ENCODE measurements at places on chromosomes 1 and 21.

GRCh38 chr1:22935433-22935832 is 37.2 kb downstream of the LACTBL1 start:
- DNase-seq: no peak

DNA sequence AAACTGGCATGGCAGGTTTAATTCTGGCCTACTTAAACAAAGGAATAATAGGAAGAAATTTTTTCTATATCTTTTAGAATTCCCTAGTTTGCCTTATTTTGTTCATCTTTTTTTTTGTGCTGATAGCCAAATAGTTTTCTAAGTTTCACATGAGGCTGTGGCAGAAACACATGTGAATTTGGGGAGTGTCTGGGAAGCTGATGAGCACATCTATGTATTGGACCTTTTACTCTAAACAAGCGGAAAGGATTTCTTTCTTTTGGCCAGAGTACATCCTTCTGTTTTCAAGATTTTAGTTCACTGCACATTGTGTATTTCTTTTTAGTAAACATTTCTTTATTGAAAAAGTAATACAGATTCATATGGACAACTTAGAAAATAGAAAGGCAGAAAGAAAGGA is 5.6 kb downstream of the EEIG2 start:
- no peak for DNase-seq

GRCh38 chr1:216600730-216601609 is 122.3 kb downstream of the ESRRG start:
- DNase-seq: no peak

- no peak for DNase-seq
Measured at GRCh38 chr1:57061369-57061768, 95.6 kb upstream of the C8B start.

GRCh38 chr1:78715181-78715661 is 65.6 kb downstream of the IFI44 start:
- DNase-seq: no peak

- DNase-seq: no peak
Measured at GRCh38 chr1:31381394-31382294, 8.8 kb upstream of the FABP3 start.

DNA sequence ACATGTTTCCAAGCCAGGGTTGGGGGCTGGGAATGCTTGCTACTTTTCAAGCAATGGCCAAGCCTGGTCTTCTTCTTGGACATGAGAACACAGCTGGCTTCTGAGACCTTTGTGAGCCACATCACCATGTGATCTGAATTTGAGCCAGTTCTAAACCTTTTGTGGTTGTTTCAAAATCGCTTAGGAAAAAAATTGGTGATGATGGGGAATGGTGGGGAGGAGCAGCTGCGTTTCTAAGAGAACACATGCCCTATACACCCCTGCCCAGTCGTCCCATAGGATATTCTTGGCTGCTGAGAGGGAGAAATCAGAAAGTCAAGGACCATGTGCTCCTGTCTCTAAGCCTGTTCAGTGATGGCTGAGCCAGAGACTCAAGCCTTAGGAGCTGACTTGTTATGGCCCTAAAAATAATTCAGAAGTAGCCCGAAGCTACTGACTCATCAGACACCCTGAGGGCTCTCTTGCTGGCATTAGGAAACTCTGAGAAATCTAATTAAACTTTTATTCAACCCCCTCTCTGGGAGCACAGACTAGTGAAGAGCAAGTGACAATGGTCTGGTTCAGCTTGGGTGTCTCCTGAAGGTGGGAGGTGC is 30.5 kb downstream of the CCDC185 start:
- DNase-seq: no peak

DNA sequence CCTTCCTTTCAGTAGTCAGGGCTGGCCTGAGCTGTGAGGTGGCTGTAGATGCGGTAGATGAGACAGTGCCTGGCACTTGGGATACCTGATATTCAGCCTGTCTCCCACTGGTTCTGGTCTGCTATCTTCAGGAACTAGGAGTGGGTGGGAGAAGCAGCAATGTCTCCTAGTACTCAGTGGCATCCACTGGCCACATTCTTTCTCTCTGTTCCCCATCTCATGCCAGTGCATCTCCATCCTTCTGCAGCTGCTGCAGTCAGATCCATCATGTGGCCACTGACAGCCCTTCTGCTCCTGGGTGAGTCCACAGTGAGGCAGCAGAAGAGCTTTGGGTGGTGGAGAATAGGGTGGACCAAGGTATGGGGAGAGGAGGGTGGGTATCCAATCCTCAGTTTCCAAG is 1.1 kb downstream of the FCRLB start:
- no peak for DNase-seq

GRCh38 chr21:38733972-38734546 is 71.7 kb upstream of the ETS2 start:
- DNase-seq: peak; percentile 74

DNA sequence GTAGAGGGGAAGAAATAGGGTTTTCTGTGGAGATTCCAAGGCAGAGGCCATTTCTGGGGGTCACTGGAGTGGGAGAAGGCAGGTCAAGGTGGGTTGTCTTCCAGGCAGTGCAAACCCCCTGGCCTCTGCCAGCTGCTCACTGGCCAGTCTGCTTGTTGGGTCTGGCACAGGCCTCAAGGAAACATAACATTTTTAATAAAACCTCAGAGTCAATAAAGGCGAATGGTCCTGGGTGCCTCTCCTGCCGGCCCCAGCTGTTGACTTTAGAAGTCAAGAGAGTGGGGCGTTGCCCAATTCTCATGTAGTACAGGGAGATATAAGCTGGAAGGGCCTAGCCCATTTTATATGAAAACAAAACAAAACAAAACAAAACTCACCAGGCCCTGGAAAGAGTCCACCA is 36.6 kb downstream of the RUNX3 start:
- DNase-seq: no peak

DNA sequence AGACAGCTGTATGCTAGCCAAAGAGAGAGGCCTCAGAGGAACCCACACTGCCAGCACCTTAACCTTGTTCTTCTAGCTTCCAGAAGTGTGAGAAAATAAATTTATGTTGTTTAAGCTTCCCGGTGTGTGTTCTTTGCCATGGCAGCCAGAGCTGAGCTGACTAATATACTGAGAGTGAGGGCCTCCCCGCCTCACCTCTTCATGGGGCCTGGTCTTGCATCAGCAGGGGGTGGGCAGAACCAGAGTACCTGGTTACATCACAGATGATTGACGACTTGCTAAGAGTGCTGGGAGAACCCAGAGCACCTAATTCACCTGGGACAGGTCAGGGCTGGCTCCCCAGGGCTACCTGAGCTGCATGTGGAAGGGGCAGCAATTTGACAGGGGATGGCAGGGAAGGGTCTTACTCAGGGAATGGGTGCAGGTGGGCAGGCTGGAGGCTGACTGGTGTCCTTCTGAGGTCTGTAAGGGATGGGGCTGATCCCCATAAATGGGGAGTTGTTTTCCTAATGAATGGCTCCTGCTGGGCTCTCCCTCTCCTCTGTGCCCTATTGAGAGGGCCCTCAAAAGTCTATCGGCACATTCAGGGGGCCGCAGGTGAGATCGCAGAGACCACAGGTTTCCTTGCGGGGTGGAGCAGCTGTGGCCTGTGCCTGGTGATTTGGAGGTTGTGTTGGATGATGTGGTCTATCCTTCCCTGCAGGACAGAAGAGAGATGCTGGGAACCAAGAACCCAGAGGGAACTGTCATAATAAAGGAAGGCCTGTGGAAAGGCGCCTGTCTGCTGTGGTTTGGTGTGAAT is 60.6 kb upstream of the ETV3 start:
- DNase-seq: no peak

DNA sequence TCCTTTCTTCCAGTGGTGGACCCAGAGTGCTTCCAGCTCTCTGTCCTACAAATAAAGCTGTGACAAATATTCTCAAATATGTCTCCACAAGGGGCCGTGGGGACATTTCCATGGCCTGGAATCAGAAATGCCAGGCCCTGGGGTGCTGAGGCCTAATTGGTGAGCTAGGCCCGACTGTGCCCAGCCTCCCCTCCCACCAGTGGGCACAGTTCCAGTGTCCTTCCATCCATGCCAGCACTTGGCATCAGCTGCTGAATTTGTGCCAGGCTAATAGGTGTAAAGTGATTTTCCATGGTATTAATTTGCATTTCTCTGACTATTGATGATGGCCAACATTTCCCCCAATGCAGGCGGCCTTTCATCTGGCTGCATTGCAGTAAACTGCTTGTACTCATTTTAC is 48.5 kb upstream of the B3GALT5 start:
- no peak for DNase-seq

GRCh38 chr1:192513697-192514096 is 61.9 kb upstream of the RGS1 start:
- DNase-seq: no peak

DNA sequence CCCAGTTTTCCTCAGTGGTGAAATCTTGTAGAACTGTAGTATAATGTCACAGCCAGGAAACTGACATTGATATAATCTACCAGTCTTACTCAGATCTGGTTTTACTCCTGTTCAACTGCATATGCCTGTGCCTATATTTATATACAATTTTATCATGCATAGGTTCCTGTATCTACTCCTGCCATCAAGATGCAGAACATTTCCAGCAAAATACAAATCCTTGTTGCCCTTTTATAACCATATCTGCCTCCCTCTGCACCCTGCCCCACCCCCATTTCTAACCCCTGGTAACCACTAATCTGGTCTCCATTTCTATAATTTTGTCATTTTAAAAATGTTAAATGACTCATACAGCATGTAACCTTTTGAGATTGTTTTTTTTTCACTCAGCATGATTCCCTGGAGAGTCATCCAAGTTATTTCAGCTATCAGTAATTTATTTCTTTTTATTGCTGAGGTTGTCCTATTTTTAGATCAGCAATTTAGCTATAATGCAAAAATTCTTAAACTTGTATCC is 8.1 kb downstream of the UTP25 start:
- no peak for DNase-seq

- DNase-seq: peak; percentile 49
Measured at GRCh38 chr1:61741711-61742619, at the start of gene PATJ. Gene PATJ (plus strand): TSS chr1:61742480. CDS start chr1:61762893, 20,413 bp downstream.

GRCh38 chr1:193706766-193707165 is 520.4 kb upstream of the B3GALT2 start:
- DNase-seq: no peak

DNA sequence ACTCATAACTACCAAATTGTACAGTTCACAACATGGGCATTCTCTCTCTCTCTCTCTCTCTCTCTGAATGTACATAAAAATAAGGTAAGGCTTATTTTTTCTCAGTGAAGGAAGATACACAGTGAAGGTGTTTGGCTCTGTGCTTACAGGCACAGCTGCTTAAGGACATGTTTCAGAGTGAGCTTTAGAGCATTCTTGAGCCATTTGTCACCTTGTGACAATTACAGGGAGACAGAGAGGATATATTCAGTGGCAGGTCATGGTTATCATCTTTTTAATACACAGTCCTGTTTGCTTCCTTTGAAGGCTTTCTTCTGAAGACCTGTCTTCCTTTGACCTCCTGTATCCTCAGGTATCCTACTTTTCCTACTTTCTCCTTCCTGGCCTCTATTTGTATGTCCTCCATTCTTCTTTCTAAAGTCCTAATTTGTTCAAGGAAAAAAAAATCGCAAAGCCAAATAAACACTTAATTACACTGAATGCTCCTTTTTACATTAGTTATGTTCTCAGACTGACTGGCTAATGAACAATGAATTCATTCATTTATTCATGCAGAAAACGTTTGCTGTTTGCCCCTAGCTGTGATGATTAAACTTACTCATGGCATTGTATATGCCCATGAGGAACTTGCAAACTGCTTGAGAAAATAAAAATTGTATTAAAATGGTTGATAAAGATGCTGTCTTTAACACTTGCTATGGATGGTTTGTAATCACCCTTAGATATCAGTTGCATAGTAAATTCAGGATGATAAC is 33.4 kb downstream of the HSD17B7 start:
- no peak for DNase-seq

DNA sequence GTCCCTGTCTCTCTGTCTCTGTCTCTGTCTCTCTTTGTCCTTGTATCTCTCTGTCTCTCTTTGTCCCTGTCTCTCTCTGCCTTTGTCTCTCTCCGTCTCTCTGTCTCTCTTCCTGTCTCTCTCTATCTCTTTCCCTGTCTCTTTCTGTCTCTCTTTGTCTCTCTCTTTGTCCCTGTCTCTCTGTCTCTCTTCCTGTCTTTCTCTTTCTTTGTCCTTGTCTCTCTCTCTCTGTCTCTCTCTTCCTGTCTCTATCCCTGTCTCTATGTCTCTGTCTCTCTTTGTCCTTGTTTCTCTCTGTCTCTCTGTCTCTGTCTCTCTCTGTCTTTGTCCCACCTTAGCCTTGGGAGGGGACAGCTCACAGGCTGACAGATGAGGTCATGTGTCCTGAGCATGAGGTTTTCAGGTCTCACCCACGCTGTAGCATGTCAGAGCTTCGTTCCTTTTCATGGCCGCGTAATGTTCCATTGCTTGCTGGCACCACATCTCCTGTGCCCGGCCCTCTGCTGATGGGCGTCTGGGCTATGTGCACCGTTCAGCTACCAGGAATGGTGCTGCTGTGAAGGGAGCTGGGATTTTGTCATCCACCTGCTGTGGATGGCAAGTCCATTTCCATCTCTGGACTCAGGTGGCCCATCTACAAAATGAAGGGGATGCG is 27.6 kb downstream of the TP73 start:
- DNase-seq: no peak

DNA sequence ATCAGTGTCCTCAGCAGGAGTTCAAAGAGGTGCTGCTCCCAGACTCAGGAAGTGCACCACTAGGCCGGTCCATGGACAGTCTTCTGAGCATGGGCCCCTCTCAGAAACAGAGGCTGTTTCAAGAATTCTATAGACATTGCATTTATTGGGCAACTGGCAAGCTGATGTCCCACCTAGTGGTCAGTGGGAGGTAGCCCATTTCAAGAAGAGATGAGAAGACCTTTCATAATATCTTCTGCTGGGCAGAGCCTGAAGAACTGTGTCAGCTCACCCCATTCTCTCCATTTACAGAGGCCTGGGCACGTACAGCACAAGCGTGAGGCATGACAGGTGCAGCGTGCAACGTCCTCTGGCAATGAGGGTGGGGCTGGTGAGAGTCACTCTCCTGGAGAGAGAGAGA is 216.0 kb downstream of the DYRK1A start:
- DNase-seq: no peak

GRCh38 chr1:147201276-147201675 is 23.9 kb downstream of the FMO5 start:
- no peak for DNase-seq

DNA sequence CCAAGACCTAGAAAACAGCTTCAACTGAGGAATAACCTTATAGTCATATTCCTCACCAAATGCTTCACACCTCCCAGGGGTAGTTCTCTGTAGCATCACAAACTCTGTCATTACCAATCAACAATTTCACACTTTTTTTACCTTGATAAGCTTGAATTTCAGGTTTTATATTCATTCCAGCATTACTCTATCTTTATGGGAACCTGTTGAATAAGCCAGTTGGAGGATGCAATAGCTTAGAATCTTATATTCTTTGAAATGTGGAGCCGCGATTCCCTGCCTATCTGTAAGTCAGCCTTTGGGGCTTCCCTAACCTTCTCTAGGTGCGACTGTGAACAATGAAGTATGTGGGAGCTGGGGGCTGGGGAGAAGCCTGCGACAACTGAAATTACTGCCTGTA is 145.4 kb downstream of the GREM2 start:
- no peak for DNase-seq

Measured in stimulated activated CD4-positive, alpha-beta T cell treated with anti-CD3 and anti-CD28 coated beads, Interleukin-2, amount 100 ng/mL, for 48 hours (primary cell).